Activated CD8-positive, alpha-beta memory T cell treated with anti-CD3 and anti-CD28 coated beads, Interleukin-2, amount 50 U/mL, for 48 hours (primary cell): ENCODE measurements at places on chromosomes 7 and 10.

DNA sequence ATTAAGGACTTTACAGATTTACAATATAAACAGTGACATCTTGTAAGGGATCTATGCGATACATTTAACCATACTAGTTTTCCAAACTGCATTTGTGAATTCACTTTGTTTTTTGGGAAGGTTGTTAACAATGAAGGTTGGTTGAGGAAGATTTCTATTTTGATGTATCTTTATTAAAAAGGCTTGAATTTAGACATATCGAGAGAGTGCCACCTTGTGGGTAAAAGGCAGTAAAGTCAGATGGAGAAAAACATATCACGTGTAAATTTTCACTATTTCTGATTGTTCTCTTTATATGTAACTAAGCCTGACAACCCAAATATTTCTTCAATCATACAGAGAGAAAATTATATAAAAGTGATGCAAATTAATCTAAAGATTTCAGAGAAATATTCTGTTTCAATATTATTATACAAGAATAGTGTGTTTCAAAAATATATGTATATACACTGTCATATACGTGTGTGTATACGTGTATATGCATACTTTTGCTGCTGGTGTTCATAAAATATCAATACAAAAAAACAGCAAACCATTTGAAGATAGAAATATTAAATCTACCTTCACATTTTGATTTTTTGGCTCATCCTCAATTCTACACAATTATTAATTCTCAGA lies 988.6 kb downstream of the SORCS1 start:
- no peak for DNase-seq

DNA sequence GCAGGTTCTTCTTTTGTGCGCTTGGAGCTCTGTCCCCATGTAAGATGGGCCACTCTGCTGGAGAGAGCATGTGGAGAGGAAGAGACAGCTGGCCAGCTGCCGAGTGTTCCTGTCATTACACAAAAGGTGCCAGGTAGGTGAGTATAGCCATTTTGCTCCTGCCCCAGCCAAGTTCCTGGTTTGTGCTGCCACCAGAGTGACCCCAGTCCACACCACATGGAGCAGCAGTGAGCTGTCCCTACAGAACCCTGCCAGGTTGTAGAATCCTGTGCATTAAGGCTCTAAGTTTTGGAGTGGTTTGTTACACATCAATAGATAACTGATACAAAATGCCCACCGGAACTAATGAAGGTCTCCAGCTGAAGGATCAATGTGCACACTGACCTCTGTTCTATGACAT lies 84.6 kb upstream of the GHITM start:
- no peak for DNase-seq

DNA sequence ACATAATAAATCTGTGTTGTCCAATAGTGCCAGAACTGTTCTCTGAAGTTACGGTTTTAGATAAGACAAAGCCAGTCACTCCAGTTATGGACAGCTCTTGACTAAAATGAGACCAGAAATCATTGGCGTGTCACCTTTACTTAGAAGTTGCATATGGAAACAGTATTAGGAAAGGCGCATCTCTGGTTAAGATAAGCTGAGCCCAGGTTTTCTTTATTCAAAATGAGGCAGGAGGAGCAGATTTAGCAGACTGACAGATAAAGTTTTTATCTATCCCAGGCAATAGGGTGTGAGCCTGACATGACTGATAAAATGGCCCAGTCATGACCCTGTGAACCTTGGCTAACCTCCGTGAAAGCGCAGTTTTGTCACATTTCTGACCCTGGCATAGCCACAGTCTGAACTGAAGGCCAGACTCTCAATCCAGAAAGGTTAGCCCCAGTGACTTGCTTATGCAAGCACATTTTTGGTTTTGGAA lies 4.2 kb downstream of the CYP26A1 start:
- no peak for DNase-seq

GRCh38 chr10:16597656-16598055 lies 76.0 kb upstream of the C1QL3 start:
- no peak for DNase-seq

DNA sequence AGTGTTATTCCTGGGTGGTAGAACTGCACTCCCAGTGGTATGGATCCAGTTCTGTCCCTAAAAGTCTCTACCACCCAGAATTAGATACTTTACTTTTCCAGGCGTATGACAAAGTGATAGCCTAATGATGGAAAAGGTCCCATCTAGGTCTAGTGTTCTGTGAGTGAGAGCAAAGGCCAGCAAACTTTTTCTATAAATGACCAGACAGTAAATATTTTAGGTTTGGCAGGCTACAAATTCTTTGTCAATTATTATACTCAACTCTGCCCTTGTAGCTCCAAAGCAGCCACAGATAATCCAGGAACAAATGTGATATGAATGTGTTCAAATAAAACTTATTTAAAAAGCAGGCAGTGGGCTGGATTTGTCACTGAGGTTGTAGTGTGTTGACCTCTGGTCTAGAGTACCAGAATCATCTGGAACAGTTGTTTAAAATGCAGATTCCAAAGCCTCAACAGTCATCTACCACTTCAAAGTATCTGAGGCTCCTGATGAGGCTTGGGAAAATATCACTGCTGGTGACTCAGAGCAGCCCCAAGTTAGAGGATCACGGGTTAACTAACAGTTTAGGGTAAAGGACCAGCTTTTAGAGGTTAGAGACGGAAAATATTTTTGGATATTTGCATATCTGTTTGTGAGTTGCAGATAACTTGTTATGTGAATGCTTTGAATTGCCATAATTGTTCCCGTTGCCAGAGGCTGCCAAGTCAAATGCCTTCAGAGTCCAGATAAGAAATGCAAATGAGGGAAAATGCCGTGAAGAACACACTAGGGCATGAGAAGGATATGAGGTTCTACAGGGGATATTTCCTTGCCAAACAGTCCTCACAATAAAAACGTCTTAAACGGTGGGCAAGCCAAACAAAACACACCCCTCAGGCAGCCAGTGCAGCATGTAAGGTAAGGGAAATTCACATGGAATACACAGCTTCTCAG lies 19.4 kb downstream of the NRAP start:
- DNase-seq = no peak

- no peak for DNase-seq
These were observed 48.8 kb upstream of the SAMD8 start for GRCh38 chr10:75062506-75063299.

DNA sequence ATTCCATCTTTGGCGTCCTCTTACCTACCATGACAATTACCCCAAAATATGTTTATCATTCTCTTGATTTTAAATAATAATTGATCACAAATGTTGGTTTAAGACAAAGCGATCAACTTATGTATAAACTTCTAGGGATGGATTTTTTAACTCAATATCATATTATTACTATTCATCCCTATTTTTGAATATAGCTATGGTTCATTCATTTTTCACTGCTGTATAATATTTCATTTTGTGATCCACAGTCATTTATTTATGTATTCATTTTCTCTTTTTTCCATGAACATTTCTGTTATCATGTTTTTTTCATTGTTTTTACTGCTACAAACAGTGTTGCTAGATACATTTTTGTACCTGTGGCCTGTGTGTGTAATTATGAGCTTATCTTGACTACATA lies 61.3 kb upstream of the MET start:
- DNase-seq = no peak

DNA sequence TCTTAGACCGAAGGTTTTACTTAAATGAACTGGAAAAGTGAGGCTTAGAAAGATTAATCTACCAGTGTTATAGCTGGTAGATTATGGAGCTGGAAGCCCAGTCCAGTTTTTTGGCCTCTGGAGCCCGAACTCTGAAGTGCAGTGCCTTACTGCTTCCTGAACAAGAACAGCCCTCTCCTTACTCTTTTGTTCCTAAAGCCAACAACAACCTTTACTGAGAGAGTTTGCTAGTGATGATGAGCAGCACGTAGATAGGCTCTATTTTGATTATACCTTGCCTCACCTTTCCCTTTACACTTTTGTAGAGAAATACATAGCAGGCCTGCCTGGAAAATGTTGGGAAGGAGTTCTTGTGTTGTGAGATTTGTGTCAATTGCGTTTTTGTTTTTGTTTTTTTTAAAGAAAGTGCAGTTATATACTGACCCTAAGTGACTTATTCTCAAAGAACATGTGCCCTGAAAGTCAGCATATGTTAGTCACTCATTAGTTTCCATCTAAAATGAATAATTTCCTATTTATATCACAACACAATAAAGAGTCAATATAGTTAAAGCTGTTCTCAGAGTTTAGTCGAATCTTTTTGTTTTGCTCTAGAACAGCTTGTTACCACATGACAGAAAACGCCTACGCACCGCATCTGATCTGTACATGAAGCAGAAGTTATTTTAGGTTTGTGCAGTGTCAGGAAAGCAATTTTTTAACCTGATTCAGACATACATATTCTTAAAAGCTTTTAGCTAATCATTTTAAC lies 33.0 kb downstream of the PLEKHA1 start:
- no peak for DNase-seq

- DNase-seq = no peak
These were observed 176.5 kb downstream of the EBF3 start for GRCh38 chr10:129787557-129787956.

- DNase-seq = no peak
These were observed 211.7 kb downstream of the CCSER2 start for GRCh38 chr10:84540022-84540616.

- no peak for DNase-seq
These were observed 148.8 kb upstream of the ODAD2 start for GRCh38 chr10:28147706-28148105.

GRCh38 chr7:100691676-100692577 lies 2.1 kb downstream of the GIGYF1 start:
- DNase-seq = peak; percentile 93

- DNase-seq = peak; percentile 73
These were observed 115.5 kb upstream of the GNAI1 start for GRCh38 chr7:80018941-80019808.

DNA sequence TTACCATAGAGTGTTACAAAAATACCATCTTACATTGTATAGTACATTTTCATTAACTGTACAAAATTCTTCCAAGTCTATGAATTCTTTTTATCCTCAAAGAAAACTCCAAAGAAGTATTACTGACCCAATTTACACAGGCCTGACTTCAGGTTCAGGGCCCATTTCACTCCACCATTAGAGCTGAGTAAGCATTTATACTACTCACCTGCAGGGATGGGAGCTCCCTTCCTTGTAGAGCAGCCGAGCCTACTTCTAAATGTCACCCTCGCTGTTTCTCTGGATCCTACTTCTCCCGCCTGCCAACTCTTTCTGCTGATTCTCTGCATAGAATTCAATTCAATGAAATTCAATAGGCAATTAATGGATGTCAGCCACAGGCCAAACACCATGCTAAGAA lies 56.0 kb downstream of the CCDC71L start:
- no peak for DNase-seq

DNA sequence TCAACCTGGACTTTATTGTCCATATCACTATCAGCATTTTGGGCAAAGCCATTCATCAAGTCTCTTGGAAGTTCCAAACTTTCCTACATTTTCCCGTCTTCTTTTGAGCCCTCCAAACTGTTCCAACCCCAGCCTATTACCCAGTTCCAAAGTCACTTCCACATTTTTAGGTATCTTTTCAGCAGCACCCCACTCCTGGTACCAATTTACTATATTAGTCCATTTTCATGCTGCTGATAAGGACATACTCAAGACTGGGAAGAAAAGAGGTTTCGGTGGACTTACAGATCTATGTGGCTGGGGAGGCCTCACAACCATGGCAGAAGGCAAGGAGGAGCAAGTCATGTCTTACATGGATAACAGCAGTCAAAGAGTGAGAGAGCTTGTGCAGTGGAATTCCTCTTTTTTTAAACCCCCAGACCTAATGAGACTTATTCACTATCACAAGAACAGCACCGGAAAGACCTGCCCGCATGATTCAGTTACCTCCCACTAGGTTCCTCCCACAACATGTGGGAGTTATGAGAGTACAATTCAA lies 50.2 kb downstream of the NRF1 start:
- DNase-seq = no peak

GRCh38 chr7:142579946-142580345 lies 169.3 kb upstream of the PRSS1 start:
- no peak for DNase-seq

- DNase-seq = peak; percentile 50
These were observed 28.9 kb upstream of the EZH2 start for GRCh38 chr7:148912758-148913541.

DNA sequence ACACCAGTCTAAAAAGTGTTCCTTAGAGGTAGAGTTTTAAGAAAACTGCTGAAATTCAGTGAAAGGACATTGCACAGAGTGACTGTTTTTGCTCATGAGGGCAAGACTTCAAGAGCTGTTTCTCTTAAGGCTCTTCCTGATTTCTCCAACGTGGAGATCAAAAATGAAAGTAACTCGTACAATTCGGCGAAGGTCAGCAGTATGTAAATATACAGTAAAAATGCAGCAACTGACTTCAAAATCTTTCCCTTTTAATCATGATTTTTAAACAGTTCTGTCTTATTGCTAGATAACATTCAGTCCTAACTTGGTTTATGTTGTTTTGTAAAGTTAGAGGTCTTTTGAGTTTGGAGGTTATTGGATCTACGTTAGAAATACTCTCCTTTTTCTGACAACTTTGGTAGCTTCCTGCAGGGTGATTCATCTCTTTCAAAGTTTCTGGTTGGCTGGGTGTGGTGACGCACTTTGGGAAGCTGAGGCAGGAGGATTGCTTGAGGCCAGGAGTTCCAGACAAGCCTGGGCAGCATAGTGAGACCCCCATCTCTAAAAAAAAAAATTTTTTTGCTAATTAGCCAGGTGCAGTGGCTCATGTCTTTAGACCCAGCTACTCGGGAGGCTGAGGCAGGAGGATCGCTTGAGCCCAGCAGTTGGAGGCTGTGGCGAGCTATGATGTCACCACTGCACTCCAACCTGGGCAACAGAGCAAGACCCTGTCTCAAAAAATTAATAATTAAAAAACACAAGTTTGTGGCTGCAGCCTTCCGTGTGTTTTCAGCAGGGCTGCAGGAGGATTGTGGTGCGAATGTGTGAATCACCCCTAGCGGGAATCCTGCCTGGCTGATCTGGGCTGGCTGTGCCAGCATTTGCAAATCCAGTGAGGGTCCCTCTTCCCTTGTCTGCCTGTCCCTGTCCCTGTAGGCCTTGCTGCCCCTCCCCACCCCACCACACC lies 29.2 kb upstream of the AP5Z1 start:
- DNase-seq = no peak

- no peak for DNase-seq
These were observed 9.9 kb upstream of the OR6V1 start for GRCh38 chr7:143042159-143042789.

- DNase-seq = no peak
These were observed 431.2 kb downstream of the RPS24 start for GRCh38 chr10:78464856-78465267.

DNA sequence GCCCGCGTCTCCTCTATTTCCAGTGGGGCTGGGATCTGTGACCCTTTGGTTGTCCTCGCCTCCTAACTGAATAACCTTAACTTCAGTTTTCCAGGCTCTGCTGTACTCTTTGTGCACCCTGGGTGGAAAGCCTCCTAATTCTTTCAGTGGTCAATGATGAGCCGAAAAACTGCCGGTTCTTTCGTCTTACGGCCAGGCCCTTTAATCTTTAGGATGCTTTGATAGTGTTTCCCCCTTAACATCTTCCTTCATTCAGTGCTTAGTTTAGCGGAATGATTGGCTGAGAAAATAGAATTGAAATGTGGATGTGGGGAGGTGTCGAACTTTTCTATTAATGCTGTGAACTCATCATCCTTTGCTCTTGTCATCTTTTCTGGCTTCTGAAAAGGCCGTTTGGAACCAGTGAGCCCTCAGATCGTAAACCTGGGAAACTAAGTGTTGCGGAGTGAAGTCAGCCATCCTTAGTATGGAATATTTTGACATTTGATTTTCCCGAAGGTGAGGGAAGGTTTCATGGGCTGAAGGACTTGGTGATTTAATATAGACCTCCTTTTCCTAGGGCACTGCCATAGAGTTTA lies 847 bp downstream of the GARS1 start:
- no peak for DNase-seq

GRCh38 chr7:92255308-92255707 lies 9.5 kb downstream of the ANKIB1 start:
- no peak for DNase-seq
